Stimulated activated CD4-positive, alpha-beta T cell treated with anti-CD3 and anti-CD28 coated beads, Interleukin-15, amount 100 ng/mL, for 24 hours (primary cell): ENCODE measurements at places on chromosomes 12 and 14.

GRCh38 chr14:55514819-55515490 lies 65.1 kb upstream of the KTN1 start:
- no peak for DNase-seq

- no peak for DNase-seq
These were observed 137.9 kb upstream of the CPSF6 start for GRCh38 chr12:69101505-69101904.

DNA sequence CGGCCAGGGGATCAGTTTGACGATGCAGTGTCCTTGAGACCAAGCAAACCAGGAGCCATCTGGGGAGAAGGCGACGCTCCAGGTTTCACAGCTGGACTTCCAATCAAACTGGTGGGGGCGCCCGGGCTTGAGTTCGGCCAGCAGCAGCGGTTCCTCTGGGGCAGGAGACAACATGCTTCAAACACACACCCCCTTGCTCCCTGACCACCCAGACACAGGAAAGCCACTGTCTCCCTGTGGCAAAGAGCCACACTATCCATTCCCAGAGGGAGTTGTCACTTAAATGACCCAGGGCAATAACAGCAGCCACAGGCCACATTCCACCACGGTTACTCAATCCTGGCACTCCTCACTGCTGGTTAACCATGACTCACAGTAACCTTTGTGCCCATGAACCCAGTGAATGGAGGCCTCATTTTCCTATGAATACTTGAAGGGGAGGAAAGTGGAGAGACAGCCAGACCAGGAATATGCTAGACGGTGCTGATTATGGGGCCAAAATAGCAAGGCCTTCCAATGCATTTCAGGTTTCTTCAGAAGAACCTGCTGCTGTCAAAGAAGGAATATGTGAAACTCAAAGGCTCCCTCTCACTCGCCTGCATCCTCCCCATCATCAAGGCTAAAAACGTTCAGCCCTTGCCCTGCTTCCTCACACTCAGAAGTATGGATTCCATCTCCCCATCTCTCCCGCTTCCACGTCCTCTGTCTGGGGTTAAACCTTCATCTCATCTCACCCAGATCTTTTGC lies 8.5 kb downstream of the WSB2 start:
- peak; percentile 67 for DNase-seq

DNA sequence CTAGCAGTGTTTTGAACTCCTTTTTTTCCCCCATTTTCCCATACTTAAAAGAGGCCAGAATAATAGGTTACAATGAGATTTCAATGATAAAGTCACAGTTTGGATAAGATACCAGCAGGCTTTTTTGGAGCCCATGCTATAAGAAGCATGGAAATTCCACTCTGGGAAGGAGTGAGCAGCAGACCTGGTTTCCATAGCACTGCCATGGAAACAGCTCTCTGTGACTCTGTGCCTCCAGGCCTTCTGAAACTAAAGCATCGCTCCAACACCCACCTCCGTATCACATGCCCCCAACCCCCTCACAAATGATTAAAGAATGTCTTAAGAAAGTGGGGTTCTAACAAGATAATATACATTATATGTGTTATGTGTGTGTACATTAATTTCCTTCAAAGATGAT lies 165.0 kb downstream of the GRIN2B start:
- no peak for DNase-seq

DNA sequence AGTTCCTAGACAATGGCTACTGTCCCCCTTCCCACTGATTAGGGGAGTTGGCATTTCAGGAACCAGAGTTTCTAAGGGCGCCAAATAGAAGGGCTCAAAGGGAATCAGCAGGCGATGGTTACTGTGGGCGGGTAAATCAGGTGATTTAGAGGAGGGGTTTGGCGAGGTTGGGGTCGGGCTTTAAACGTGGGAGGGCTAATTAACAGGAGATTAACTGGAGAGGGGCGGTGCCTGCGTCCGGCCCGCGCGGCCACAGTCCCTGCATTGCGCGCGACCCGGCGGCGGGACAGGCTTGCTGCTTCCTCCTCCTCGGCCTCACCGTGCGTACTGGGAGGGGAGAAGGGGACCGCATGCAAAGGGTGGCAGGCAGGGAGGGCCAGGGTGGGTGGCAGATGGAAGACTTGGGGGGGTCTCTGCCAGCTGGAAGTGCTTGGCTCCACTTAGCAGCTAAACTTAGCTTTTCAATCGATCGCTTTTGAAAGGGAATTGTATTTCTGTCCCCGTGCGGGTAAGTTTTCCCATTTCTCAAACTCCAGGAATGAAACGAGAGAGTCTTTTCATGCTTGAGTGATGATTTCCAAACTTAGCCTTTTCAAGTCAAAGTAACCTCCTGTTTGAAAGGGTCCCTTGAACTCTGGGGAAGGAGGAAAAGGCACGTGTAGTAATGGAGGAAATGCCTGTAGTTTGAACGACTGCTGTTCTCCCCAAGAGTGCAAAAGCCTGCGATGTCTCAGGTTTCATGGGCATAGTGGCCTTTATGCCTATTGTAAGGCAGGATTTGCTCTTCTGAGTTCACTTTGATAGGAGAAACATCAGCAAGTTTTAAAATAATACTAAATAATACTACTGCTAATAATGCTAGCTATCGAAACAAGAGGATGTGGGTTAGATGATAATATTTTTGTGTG lies at the start of gene MGST1:
Gene MGST1 (plus strand): TSS at position 255 of the 908 bp plus-strand sequence. CDS start 6,608 bp downstream, outside the sequence.
- no peak for DNase-seq

DNA sequence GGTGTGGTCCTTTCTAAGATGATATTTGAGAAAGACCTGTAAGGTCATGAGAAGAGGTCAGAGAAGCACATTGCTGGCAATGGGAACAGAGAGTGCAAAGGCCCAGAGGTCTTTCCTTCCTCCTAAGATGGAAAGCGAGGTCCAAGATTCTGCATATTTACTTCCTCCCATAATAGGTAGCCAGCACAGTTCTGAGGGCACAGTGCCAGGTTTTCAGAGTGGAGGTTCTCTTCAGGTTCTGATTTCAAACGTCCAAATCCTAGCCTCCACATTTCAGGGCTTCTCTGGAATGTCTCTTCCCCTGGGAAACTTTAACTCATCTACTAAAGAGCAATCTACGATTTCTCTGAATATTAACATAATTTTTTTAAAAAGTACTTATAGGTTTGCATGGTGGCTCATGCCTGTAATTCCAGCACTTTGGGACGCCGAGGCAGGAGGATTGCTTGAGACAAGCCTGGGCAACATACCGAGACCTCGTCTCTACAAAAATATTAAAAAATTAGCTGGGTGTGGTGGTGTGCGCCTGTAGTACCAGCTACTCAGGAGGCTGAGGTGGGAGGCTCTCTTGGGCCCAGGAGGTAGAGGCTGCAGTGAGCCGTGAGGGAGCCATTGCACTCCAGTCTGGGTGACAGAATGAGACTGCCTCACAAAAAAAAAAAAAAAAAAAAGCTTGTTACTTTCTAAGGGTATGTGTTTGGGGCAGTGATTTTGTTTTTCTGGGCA lies 526 bp upstream of the MRPL42 start:
- no peak for DNase-seq

DNA sequence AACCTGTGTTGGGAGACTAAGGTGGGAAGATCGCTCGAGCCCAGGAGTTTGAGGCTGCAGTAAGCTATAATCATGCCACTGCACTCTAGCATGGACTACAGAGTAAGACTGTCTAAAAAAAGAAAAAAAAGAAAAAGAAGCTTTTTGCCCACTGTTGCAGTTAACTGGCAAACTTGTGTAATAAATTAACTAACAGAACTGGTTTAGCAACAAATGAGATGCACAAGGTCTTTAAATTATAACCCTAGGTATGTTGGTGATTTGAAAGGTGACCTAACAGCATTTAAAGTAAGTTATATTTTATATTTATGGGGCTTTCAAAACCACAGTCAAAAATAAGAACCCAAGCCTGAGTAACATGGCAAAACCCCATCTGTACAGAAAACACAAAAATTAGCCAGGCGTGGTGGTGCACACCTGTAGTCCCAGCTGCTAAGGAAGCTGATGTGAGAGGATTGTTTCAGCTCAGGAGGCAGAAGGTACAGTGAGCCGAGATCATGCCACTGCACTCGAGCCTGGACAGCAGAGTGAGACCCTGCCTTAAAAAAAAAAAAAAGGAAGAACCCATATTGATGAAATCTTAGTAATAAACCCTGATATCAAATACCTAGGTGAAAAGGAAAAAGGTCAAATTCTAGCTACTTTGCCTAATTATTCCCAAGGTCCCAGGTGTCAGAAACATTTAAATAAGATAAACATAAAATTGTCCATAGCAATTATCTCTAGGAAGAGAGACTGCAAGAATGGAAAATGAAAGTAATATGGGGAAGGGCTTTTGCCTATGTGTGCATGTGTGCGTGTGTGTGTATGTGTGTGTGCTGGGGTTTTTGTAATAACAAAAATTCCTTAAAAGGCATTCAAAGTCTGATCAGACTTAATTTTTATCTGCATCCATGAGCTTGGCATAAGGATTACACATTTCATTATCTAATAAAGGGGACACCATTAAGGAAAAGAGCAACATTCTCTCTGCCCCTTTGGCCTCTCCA lies 15.4 kb downstream of the SYNE2 start:
- DNase-seq, result no peak

GRCh38 chr12:95411057-95411456 lies 62.9 kb upstream of the METAP2 start:
- DNase-seq, result no peak

DNA sequence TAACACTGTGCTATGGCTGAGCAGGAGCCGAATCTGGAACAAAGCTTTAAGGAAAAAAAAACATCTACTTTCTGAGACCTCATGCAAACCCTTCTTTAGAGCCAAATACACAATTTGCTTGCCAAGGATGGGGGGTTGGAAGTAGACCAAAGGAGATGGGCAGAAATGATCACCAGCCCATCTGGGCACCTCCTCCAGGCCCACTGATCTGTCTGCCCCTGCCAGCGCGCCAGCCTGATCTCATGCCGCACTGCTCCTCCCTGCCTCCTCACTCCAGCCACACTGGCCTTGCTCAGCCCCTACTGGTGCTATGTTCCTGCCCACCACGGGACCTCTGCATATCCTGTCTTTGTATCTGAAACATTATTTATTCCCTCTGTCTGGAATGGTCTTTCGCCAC lies 24.8 kb upstream of the RAB35 start:
- DNase-seq, result no peak

GRCh38 chr12:107978641-107979040 lies 150.4 kb upstream of the WSCD2 start:
- no peak for DNase-seq

DNA sequence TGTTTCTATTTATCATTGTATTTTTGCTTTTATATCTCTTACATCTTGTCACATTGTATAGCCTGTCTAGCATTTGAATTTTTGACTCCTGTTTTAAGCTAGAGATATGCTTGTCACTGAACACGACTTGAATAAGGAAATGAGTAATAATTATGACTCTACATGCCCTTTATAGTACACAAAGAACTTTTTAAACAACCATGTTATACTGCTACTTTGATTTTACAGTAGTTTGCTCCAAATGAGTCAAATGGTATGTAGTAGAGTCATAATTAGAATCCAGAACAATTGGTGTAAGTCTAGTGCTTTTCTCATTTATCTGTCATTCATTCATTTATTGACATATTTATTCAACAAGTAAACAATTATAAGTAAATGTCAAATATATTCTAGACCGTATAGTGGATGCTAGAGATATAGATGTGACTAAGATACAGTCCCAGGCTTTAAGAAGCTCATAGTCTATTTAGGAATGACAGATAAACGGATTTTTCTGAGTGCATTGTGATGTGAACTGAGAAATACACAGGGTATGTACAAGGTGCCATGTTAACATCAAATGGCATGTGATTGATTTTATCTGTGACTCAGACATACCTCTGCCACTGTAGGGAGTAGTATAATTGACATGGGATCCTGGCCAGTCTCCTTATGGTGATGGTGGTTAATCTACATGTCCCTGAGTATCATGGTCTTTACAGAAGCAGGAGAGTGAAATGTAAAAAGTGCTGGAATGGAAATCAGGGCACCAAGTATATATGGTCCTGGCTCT lies 799.7 kb downstream of the DIO2 start:
- DNase-seq, result no peak

- DNase-seq, result no peak
These were observed 107.1 kb downstream of the LRRK2 start for GRCh38 chr12:40331886-40332285.

GRCh38 chr14:99034711-99035171 lies 237.3 kb downstream of the BCL11B start:
- DNase-seq, result no peak

DNA sequence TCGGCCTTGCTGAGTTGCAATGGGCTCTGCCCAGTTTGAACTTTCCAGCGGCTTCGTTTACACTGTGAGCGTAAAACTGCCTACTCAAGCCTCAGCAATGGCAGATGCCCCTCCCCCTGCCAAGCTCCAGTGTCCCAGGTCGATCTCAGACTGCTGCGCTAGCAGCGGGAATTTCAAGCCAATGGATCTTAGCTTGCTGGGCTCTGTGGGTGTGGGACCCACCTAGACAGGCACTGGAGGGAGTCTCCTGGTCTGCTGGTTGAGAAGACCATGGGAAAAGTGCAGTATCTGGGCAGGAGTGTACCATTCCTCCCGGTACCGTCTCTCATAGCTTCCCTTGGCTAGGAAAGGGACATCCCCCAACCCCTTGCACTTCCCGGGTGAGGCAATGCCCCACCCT lies 88.2 kb downstream of the KLHL28 start:
- DNase-seq, result no peak

DNA sequence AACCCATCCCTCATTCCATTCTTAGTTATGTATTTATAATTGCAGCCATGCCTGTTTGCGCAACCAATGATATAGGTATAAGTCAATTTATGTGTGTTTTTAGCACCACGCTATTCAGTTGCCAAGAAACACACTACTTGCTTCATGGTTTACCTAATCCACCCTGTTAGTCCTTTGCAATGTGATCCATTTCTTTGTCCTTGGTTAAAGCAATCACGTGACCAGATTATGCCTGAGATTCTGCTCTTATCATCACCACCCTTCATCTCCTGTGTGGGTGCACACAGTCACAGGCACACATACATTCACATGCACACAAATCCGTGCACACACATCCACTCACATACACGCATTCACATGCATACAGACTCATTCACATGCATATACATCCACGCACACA lies 52.3 kb upstream of the KCNA5 start:
- DNase-seq, result no peak

DNA sequence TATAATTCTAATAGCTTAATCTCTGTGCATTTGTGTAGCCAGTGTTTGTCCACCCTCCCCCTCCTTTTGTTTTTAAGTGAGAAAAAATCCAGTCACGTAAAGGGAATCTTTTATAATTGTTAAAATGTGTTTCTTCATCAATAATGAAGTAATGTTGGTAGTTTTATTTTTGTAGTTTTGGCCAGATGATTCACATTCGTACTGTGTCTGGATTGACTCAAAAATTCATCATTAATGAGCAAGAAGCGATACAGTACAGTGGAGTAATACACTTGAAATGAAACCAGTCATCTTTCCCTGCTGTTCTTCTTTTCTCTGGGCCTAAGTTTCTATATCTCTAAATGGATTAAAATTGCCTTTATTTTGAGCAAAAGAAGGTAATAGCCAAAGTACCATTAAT lies 86.5 kb downstream of the SRGAP1 start:
- DNase-seq, result no peak

GRCh38 chr14:103562429-103563225 lies at the start of the genes BAG5 and COA8:
Gene BAG5, minus strand, starts transcription at chr14:103562657. Its CDS starts 1,493 bp downstream, at chr14:103561164.
Gene COA8, plus strand, starts transcription at chr14:103562960. Its CDS starts 42 bp downstream, at chr14:103563002.
- peak; percentile 91 for DNase-seq
